ENCODE measurements at places on chromosomes 5 and 9.

GRCh38 chr5:145975001-145975360, 38.6 kb downstream of the SH3RF2 start:
- no peak for DNase-seq

DNA sequence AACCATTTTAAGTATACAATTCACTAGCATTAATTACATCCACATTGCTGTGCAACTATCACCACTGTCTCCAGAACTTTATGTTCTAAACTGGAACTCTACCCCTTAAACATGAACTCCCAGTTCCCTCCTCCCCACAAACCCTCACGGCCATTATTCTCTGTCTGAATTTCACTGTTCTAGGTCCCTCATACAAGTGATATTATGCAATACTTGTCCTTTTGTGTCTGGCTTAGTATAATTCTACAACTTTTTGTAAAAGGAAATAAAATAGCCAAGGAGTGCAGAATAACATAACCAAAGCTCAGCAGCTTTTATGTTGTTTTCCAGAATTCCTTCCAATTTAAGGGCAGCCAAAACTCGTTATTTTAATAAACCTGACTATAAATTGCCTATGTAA, 53.2 kb downstream of the NAA35 start:
- DNase-seq, result no peak

- peak; percentile 37 for DNase-seq
Measured at GRCh38 chr9:126985870-126986498, 71.4 kb downstream of the RALGPS1 start.

GRCh38 chr9:130143279-130143893, 28.8 kb upstream of the NCS1 start:
- DNase-seq, result no peak

DNA sequence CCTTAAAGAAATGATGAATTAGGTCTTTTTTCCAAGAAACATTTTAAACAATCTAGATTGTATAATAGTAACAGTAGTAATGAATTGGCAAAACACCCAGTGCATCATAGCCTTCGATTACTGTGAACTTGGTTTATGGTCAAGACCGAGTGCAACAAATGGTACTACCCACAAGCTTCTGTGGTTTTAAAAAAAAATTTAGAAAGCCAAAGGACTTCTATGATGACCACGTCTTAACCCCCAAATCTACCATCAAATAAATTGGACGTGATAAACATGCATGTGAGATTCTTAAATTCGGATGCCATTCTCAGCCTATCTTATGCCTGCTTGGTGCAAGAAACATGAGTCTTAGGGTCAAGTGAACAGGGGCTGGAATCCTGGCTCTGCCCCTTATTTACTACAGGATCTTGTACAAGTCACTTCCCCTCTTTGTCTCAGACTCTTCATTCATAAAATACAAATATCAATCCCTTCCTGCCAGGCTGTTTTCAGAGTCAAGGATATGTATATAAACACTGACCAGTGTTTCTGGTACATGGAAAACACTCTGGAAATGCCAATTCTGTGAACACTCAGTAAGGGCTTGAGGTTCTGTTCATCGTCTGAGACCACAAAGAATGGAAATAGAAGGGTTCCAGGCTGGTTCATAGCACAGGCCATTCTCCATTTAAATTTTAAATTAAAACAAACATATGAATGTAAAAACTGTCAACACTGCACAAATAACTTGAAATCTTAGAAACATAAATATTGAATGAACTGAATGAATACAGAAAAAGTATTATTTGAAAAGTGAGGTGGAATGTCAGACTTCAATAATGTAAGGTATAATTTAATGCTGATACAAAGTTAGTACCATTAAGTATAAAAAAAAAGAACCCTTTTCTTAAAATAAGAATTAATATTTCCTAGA, 107.8 kb downstream of the NR6A1 start:
- DNase-seq, result no peak

GRCh38 chr5:91020065-91020800, 362.9 kb downstream of the ARRDC3 start:
- DNase-seq, result no peak

GRCh38 chr5:54516051-54516655, 1.4 kb upstream of the SNX18 start:
- no peak for DNase-seq

DNA sequence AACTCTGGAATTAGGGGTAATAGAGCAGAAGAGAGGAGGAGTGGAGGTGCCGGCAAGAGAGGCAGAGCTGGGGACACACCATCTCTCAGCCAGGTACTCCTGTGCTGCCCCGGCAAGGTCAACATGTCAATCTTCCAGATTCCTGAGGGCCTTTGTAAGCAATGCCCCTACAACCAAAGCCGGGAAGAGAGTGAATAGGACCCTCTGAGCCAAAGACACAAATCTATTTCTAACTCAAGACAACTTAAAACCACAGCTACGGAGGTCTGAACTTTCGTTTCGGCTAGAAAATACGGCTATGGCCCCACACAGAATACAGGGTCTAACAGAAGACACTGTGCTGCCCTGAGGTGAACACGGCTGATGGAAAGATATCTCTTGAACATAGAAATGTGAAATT, 66.6 kb downstream of the SERINC5 start:
- no peak for DNase-seq

- DNase-seq, result no peak
Measured at GRCh38 chr5:91730026-91730425, 346.9 kb upstream of the ARRDC3 start.

DNA sequence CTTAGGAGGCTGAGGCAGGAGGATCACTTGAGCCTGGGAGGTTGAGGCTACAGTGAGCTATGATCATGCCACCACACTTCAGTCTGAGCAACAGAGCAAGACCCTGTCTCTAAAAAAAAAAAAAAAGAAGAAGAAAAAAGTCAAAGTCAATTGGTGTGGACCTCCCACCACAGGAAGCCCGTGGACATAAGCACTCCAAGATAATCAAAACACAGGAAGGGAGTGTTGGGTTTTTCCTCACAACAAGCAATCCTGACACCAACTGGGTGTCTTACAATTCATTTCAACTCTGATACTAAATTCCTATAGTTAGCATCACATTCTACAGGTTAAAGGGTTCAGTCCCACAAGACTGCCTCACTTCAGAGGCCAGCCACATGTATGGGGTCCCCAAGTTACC, 70.7 kb downstream of the PDE6A start:
- DNase-seq, result no peak

GRCh38 chr9:81416476-81417298, 272.7 kb downstream of the TLE1 start:
- no peak for DNase-seq

DNA sequence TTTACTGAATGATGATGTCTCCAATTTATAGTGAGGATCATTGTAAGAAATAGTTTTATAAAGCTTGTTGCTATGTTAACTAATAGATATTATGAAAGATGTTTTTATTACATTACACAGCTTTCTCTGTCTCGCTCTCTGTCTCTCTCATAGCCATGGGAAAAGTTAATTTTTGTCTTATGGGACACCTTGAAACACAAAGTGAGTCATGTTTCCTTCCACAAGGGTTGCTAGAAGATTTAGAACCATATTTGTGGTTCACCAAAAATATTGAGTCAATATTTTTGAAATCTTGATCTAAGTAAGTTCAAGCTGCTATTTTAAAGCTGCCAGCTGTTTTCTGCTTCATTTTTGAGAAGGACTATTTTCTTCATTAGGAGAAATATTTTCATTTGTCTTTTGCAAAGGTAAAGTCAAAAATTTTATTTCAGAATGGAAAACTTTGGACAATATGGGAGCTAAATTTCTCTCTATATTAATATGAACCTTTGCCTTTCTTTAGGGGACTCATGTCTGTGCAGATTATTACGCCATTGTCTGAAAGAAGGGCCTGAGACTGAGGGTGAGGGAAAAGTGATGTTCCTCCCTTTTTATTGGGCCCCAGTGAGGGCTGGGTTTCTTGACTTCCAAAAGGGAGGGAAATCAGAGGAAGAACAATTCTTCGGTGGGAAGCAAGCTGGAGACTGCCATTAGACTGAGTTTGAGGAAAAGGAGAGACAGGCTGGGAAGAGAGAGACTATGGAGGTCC, 87.9 kb upstream of the SLC24A2 start:
- no peak for DNase-seq

Measured in head of caudate nucleus (tissue), 42 donors.